ENCODE measurements at places on chromosomes 1 and 21.
A peak's percentile ranks its signal among the peaks of the same experiment; 100 is the strongest.

GRCh38 chr1:189658381-189658780, 819.3 kb downstream of the BRINP3 start:
- DNase-seq, result no peak

DNA sequence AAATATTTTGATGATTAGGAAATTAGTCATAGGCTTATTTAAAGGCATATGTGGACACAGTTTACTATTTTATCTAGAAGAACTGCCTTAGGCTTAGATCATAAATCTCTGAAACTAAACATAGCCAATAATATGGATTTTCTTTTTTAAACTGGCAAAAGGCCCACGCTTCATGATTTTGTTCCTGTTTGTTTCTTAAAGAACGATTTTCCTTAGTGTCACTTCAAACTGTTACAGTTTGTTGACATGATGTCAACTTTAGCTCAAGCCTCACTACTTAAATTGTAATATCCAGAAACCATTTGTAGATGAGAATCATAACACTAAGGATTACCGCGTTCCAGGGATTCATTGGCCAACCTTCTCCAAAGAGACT, 322.6 kb downstream of the HHIPL2 start:
- DNase-seq, result no peak

GRCh38 chr1:64980745-64981600, 14.6 kb upstream of the JAK1 start:
- DNase-seq, result no peak

DNA sequence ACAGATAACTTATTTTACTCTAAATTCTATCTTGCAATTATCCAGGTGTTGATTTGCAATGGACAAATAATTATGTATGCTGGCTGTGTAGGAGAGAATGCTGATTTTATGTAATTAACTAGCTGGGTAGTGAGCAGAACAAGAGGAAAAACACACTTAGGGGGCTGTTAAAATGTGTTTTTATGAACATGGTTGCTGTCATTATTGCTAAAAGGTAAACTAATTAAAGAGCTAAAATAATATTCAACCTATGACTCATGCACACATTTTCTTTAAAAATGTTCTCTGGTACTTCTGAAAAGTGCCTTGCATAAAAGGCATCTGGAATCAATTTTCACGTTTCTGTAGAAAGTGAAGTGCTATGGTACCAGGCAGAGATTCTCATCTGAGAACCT, 192.8 kb upstream of the C8B start:
- no peak for DNase-seq

- DNase-seq, result no peak
Observed at GRCh38 chr1:25039229-25039628, 109.2 kb upstream of the RUNX3 start.

DNA sequence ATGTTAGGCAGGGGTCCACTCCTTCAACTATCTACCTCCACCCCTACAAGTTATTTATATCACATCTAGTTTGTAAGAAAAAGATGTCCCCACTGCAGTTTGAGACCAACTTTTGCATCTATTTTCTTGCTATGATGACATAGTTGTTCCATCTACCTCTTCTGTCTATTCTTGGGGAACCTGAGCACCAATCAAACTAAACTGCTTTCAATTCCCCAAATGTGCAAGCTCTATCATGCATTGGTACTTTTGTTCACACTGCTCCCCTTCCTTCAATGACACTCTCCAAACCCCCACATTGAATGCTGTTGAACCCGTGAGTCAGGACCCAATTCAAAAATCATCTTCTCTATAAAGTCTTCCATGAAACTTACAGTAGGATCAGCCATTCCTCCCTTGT, 16.0 kb upstream of the FRRS1 start:
- DNase-seq, result no peak

DNA sequence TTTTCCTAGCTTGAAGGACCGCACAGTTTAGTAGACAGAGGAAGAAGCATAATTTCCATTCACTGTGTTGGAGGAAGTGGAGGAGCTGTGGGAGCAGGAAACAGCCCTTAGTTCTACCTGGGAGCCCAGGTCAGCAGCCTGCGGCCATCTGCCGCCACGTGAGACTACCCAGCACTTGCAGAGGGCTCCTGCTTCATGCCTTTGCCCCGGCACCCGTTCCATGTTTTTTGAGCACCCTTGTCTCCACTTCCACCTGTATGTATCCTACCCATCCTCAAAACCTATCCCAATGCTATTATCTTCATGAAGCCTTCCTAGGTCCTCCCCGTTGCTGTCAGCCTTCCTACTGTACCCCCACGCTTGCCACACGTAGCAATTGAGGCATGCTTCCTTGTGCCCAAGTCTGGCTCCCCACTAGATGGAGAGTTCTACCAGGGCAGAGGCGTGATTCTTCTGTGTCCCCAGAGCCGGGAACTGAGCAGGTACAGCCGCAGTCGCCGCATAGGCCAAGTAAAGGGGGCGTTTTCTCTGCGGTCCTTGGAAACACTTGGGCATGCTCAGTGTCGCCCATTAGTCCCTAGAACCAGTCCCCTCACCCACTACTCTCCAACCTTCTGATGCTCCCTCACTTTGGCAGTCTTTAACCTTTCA, 1.9 kb downstream of the SLC6A9 start:
- DNase-seq, result no peak

GRCh38 chr21:26100573-26100972, 70.0 kb downstream of the APP start:
- DNase-seq, result no peak

GRCh38 chr1:113793878-113794834, 18.1 kb downstream of the RSBN1 start:
- no peak for DNase-seq

- DNase-seq, result no peak
Observed at GRCh38 chr1:185776522-185776921, 42.3 kb downstream of the HMCN1 start.

GRCh38 chr1:52852854-52853253, 10.3 kb downstream of the ZYG11A start:
- no peak for DNase-seq

- DNase-seq, result no peak
Observed at GRCh38 chr1:114559356-114559755, 22.1 kb downstream of the BCAS2 start.

DNA sequence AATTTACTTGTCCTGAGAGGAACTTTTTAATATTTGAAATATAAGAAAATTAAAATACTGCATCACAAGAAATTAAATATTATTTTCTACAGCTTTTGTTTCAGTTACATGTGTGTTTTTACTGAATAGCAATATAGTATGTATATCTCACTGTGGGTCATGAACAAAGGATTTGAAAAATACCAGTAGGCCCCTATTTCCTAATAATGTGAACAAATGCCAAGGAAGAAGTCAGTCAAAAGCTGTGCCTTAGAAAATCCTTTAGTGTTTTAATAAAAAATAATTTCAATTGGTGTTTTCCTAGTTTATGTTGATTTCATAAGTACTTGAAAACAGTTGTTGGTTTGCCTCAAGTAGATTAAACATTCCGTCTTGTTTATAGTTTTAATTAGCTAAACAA, 46.7 kb downstream of the SMYD3 start:
- DNase-seq, result no peak

GRCh38 chr1:234583755-234584419, 26.1 kb downstream of the IRF2BP2 start:
- no peak for DNase-seq

DNA sequence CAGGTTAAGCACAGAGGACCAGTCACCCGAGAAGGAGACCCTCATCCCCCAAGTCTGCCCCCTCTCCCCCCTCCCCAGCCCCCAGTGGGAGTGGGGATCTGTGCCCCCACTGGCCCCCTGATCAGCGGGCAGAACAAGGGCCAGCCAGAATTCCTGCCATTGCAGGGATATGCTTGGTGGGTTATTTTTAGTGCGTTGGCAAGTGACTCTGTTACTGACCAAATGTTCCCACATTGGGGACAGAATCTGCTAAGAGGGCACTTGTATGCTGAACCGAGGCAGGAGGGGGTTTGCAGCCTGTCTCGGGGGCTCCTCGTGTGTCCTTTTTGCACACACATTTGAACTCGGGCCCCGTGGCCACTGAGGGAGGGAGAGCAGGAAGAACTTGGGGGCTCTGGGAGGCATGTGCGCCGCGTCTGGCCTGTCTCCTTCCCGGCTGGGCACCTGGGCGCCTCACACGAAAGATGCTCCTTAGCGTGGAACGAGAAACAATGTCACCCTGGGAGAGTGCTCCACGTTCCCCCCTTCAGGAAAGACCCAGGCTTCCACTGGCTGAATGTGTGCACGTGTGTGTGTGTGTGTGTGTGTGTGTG, 66.4 kb upstream of the CASZ1 start:
- DNase-seq, result no peak

DNA sequence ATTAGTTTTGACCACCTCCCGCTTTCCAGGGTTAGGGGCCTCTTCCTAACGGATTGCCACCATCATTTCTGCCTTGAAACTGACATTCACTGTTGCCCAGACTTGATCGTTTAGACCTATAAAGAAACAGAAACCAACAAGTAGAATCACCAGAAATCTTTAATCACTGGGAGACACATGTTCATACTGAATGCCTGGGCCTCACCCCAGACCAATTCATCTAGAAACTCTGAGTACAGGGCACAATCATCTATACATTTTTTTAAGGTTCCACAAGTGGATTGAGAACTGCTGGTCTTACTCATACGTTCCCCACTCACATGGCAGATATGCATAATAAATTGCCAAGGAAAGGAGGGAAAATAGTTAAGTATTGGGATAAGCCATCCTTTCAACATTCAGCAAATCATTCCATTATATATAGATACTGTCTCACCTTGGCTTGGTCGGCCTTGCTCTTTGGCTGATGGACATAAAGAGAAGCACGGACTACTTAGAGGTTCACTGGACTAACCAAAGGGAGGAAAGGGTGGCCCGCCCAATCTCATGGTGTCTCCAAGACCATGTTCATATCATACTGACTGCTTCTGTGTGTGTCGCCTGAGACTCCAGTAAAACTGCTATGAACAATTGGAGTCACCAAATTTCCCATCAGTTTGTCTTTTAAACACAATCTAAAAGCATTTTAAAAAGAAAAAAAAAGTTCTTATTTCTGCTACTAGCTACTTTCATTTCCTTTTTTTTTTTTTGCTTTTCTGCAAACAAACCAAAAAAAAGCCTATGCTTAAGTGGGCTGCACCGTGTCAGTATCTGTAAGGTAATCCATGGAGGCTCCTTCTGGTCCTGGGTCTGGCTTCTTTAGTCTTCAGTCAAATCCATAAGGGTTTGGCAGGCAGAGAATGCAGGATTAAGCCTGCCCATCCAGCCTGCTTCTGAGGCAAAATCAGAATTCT, 9.4 kb upstream of the TARBP1 start:
- no peak for DNase-seq

DNA sequence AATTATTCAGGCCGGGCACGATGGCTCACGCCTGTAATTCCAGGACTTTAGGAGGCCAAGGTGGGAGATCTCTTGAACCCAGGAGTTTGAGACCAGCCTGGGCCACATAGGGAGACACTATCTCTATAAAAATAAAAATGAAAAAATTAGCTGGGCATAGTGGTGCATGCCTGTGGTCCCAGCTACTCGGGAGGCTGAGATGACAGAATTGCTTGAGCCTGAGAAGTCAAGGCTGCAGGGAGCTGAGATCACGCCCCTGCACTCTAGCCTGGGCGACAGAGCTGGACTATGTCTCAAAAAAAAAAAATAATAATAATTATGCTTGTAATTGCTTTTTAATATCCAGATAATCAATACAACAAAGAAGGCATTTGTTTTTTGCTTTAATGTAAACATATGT, 91.3 kb downstream of the RIPK4 start:
- no peak for DNase-seq

- DNase-seq, result no peak
Observed at GRCh38 chr21:45876381-45877170, 105.0 kb upstream of the COL6A1 start.

- peak; percentile 47 for DNase-seq
Observed at GRCh38 chr1:53367503-53368313, 39.8 kb upstream of the LRP8 start.

DNA sequence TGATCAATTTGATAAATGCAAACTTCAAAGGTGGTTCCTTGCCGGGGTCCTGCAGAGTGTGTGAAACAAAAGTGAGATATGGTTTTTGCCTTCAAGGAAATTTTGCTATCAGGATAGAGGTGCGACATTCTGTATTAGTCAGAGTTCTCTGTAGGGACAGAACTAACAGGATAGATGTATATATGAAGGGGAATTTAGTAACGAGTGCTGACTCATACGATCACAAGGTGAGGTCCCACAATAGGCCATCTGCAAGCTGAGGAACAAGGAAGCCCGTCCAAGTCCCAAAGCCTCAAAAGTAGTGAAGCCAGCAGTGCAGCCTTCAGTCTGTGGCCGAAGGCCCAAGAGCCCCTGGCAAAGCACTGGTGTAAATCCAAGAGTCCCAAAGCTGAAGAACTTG, 157.0 kb downstream of the RYR2 start:
- no peak for DNase-seq

DNA sequence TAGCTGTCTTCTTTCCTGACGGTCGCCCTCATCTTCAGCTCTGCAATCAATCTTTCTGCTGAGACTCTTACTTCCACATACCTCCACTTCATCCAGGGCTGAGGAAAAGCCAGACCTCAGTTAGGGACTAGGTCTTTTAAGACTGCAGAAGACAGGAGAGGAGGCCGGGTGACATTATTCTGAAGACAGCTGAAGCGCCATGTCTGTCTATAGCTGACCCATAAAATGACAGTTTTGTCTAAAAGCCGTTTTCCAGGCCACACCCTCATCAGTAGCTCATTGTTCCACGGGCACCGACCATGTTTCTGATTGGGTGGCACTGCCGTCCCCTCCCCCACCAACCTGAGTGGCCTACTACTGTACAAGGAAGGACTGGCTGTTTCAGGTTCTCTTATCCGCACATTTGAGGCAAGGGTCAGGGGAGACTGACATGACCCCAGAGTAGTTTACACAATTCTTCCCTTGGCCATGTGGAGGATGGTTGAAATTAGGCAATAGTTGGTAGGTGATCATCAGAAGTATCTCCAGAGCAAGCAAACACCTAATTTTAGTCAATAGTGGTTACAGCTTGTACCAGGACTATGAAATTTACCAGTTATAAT, at the start of gene ADCY10:
Gene ADCY10 (minus strand): TSS at position 240 of the 602 bp plus-strand sequence. CDS start 8,994 bp downstream, outside the sequence.
- DNase-seq, result no peak

- peak; percentile 79 for DNase-seq
Observed at GRCh38 chr1:150621497-150622302, 7.7 kb downstream of the ENSA start.

Measured in CD4-positive, alpha-beta T cell treated with Interferon alpha-2 for 1 hour (primary cell).